CD8-positive, alpha-beta memory T cell (primary cell): ENCODE measurements at places on chromosomes 6 and 20.

DNA sequence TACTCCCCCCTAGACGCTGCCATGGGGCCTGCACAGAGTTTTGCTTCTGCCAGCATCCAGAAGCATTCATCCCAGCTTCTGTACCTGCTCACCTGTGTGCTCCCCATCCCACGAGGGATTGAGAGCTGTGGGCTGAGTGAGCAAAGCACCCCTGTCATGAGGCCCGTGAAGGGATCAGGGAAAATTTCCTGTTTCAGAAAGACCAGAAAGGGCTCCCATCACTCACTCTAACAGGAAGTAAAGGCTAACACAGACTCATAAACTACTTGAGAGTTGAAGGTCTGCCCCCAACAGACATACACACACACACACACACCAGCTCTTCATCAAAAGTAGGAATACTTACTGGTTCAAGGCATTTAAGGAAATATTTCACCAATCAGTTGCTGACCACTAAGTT is 256.5 kb upstream of the NT5E start:
- no peaks in the 10 kb centered on the region for H3K4me1 ChIP-seq
- DNase-seq: no peak
- H3K4me3 ChIP-seq: no peak overlapping the region
- no peaks in the 10 kb centered on the region for H3K36me3 ChIP-seq
- H3K27ac ChIP-seq: no peak overlapping the region

DNA sequence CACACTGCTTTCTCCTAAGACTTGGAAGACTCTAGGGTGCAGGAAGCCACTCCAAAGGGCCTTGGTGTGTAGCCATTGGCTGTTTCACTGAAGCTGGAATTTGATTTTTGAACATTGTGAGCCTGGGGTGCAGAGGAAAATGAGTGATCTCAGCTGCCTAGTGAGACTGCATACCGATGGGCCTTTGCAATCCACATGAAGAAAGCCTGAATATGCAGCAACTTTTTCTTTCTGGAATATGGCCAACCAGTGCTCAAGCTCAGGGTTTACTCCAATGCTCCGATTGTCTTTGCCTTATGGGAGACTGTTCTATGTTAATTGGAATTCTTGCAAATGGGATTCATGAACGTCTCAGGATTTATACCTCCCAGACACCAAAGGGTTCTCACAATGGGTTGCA is 242.6 kb downstream of the DOK5 start:
- no peak for DNase-seq
- H3K36me3 ChIP-seq: no peaks in the 10 kb centered on the region
- H3K27ac ChIP-seq: no peak overlapping the region
- H3K27me3 ChIP-seq: no peaks in the 10 kb centered on the region

GRCh38 chr20:1280195-1281102 is 14.4 kb downstream of the SNPH start:
- no peaks in the 10 kb centered on the region for H3K27me3 ChIP-seq
- no peak for DNase-seq
- H3K27ac ChIP-seq: no peak overlapping the region
- no peaks in the 10 kb centered on the region for H3K36me3 ChIP-seq
- H3K4me1 ChIP-seq: peaks cover 33% of the 10 kb centered on the region

- DNase-seq: no peak
- no peak overlapping the region for H3K27ac ChIP-seq
- peaks cover 7% of the 10 kb centered on the region for H3K4me1 ChIP-seq
- no peak overlapping the region for H3K4me3 ChIP-seq
These were observed 31.3 kb upstream of the AAR2 start for GRCh38 chr20:36205026-36205425.

GRCh38 chr20:41029150-41029901 is 704 bp downstream of the TOP1 start:
- peak; percentile 11 for DNase-seq
- H3K36me3 ChIP-seq: no peaks in the 10 kb centered on the region
- H3K4me1 ChIP-seq: peaks cover 52% of the 10 kb centered on the region
